ENCODE measurements at places on chromosomes 7 and 10. TPM values are rescaled to one million over a fixed set of nuclear protein-coding genes. Genes with fewer than 3 reads are reported as not detected.

LRRTM3 gene
- 1.9 TPM for total RNA-seq

AUTS2 gene
- total RNA-seq, result 10.5 TPM

DNA sequence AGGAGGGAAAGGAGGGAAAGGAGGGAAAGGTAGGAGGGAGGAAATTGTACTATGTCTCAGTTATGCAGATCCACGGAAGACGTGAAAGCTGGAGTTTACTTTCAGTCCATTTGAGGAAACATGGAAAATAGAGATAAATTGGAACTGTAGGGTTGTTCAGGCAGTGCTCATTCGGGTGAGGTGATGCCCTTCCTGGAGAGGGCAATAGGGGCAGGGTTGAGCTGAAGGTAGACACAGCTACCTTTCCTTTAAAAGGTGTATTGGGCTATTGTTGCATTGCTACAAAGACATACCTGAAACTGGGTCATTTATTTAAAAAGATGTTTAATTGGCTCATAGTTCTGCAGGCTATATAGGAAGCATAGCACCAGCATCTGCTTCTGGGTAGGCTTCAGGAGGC lies 116.9 kb upstream of the PLXDC2 start:
- DNase-seq, result no peak

DNA sequence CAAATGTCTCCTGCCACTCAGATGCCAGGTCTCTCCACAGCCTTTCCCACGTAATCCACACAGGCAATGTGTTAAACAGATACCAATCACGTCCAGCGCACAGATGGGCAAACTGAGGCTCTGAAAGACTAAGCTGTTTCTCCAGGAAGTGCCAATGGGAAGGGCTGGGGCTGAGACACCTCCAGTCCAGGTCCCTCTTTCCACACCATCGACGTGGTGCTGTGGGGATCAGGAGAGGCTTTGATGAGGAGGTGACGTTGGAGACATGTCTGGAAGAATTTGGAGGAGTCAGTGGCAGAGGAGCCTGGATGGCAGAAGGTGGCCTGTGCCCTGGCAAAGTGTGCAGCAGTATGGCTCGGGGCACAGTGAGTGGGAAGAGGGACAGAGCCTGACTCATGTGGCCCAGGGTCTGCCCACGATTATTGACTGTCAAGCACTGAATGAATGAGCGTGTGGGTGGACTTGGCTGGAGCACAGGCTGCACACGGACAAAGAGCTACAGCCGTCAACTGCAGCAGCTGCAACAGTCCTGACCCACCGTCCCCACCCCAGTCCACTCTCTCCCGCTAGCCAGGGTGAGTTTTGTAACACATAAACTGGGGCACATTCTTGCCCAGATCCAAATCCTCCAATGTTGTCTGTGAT lies 40.8 kb upstream of the HSPA12A start:
- DNase-seq, result no peak

- DNase-seq, result no peak
Observed at GRCh38 chr10:75266945-75267344, 31.2 kb upstream of the COMTD1 start.

DNA sequence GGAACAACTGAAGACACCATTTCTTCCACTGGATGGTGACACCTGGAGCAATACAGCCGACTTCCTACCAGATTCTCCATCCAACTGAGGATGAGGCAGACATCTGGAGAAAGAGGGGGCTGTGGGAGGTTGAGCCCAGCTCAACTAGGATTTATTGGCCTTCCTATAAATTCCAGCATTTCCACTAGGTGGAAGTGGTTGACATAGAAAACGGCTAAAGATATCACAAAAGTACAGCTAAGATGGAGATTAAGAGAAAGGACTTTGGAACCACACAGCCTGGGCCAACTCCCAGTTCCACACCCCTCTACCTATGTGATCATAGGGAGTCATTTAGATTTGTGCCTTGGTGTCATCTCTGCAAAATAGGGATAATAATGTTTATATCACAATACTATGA lies 61.3 kb upstream of the CAV2 start:
- no peak for DNase-seq

Data from uterus (tissue), 4 donors.